Activated T-cell treated with anti-CD3 and anti-CD28 coated beads, Interleukin-2, amount 50 U/mL, for 72 hours (primary cell): ENCODE measurements at places on chromosomes 16 and 17. TPM values are rescaled to one million over a fixed set of nuclear protein-coding genes. Genes with fewer than 3 reads are reported as not detected.
A peak's percentile ranks its signal among the peaks of the same experiment; 100 is the strongest.

TOX3 gene
- not detected for total RNA-seq

- peaks cover 3% of the 10 kb centered on the region for H3K36me3 ChIP-seq
- peaks cover 86% of the 10 kb centered on the region for H3K27me3 ChIP-seq
- DNase-seq, result no peak
- H3K27ac ChIP-seq, result no peak overlapping the region
- H3K4me3 ChIP-seq, result peak overlapping the region; percentile 96
Observed at GRCh38 chr17:36641331-36641876, 40.0 kb downstream of the MRM1 start.

ARHGAP23 gene
- total RNA-seq, result 2.7 TPM

DNA sequence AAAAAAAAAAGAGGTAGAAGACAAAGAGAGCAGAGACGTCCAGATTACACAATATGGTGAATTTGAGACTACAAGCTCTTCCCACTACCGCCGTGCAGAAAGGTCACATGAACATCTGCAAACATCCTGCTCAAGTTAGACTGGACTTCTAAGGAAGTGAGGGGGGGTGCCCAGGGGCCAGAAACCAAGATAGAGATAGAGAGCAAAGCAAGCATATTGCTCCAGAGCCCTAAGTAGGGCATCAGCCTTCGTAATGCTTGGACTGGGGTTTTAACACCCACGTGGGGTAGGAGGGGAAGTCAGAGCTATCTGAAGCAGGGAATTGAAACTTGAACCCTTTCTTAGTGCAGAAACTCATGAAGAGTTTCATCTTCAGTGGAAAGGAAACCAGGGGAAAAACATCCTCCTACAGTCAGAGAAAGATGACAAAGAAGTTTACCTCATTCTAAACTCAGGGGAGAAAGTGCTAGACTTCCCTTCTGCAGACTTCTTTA, 8.7 kb downstream of the CLEC19A start:
- no peaks in the 10 kb centered on the region for H3K36me3 ChIP-seq
- peak overlapping the region; percentile 68 for H3K4me3 ChIP-seq
- DNase-seq, result peak; percentile 56
